ENCODE measurements at places on chromosomes 7 and 10. TPM values are rescaled to one million over a fixed set of nuclear protein-coding genes. Genes with fewer than 3 reads are reported as not detected.

DNA sequence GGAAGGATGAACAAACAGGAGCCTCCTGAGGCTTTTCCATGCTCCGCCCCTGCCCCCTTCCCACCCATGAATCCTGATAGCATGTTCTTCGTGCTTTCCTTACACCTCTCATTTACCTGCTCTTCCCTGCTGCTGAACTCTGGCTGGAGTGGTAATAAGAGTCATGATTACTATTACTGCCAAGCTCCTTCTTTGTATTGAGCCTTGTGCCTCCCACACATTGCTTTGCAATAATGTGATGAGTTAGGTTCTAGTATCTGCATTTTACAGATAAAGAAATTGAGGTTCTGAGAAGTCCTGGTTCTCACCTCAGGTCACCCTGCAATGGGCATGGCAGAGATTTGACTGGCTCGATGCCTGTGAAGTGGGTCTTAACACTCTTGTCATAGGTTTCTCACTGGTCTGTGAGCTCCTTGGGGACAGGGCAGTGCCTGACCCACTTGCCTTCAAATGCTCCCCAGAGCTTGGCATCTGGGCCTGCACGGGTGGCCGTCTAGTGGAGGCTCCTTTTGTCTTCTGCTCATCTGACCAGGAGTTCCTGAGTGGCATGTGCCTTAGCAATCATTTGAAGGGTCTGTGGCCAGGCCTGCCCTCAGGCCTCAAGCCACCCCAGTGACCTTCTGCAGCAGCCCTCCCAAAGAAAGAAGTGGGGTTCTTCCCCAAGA is 309.2 kb upstream of the ZMIZ1 start:
- DNase-seq: no peak

- DNase-seq: no peak
Measured at GRCh38 chr7:55439627-55440026, 74.5 kb downstream of the LANCL2 start.

DNA sequence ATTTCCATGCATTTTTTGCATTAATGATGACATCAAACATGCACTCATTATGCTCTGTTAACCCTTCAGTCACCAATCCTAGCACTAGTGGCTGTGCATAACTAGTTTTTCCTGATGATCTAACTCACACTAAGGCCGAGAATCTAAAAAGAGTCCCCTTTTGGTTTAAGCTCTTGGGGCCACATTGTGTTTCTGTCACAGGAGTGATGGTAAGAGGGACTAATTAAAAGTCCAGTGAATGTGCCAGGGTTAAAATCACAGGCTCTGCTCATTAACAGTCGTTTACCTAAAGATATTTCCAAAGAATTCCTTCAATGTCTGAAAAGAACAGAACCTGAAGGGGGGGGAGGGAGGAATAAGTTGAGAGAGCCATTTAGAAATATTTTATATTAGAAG is 359.0 kb upstream of the ANKRD30A start:
- DNase-seq: no peak

DNA sequence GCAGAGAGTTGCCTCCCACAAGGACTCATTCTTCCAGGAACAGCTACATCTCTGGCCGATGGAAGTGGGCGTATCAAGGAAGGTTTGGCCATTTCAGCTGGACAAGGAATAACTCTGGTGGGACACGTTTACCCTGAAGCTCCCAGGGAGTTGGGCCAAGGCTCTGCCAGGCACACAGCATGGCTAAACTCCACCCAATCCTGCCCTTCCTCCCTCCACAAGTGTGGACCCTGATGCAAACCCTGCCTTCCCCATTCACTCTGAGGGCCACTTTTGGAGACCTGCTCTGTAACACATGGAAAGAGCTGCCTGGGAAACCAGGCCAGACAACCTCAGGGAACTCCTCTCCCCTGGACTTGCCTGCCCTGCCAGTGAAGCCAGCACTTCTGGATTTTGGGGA is 407.8 kb upstream of the FOXK1 start:
- DNase-seq: no peak

DNA sequence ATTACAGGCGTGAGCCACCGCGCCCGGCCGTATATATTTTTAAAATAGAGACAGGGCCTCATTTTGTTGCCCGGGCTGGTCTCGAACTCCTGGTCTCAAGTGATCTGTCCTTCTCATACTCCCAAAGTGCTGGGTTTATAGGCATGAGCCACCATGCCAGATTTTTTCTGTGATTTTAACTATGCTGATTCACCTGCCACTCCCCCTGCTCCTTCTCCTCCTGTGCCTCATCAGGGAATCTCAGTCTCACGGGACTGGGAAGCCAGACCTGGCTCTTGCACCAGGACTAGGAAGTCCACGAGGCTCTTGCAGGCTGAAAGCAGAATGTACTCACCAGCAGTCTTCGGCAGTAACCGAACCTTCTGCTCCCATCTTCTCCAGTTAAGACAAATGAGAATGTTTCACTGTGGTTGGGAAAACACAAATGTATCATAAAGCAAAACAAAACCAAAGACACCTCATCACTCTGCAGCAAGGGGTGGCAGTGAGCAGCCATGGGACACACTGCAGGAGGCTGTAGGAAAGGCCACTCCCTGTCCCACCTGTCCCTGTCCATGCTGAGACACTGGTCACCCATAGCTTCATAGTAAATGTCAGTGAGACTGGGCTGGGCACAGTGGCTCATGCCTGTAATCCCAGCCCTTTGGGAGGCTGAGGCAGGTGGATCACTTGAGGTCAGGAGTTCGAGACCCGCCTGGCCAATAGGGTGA is 78.7 kb upstream of the MKRN1 start:
- no peak for DNase-seq

- no peak for DNase-seq
Measured at GRCh38 chr7:2505401-2505800, 14.2 kb upstream of the LFNG start.

GRCh38 chr7:84812021-84812420 is 374.8 kb downstream of the SEMA3D start:
- DNase-seq: no peak

- no peak for DNase-seq
Measured at GRCh38 chr7:17685141-17685540, 255.2 kb downstream of the SNX13 start.

- DNase-seq: no peak
Measured at GRCh38 chr10:4217187-4217586, 432.2 kb upstream of the KLF6 start.

DNA sequence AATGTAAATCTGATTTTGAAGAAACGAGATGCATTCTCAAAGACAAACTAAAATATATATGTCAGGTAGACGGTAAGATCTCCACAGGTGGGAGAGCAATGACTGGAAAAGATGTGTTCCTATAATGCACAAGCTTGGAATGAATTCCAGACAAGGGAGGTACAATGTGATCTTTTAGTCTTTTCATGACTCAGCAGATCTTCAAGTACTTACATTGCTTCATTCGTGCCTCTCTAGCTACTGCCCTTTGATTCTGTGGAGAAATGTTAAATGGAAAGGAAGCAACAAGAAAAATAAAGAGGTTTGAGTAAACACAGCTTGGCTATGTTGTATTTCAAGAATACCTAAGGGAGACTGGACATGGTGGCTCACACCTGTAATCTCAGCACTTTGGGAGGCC is 106.6 kb downstream of the GAD2 start:
- DNase-seq: no peak

DNA sequence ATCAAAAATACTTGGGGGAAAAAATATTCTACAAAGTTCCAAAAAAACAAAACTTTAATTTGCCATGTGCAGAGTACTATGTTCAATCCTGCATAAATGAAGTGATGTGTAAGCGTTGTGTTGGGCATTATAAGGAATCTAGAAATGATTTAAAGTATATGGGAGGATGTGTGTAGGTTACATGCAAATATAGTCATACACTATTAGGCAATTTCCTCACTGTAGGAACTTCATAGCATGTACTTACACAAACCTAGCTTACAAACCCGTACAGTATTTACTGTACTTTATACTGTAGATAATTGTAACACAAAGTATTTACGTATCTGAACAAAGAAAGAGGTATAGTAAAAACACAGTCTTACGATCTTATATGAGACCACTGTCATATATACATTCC is 72.3 kb downstream of the NRBF2 start:
- no peak for DNase-seq

DNA sequence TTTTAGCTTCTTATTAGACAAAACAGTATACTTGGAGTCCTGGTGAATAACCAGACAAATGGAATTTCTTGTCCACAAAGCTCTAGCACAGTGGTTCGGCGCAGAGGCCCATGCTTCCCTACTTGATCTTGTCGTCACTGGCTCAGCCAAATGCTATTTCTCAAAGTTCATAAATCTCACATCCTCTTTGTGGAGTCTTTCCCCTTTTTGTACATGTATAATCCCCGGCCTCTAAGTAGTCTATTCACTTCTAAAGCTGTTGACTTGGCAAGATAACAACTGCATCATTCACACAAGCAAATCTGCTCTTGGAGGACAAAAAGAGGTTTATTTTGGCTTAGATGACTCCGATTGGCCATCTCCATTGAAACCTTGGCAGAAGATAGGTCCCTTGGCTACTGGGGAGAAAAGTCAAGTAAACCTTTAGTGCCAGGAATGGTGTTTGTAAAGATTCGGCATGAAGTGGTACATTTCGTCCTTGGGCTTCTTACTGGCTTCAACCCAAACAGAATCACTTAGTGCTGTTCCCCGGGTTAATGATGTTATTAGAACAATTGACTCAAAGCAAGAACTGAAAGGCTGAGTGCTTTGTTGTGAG is 5.1 kb upstream of the AKR1E2 start:
- no peak for DNase-seq

DNA sequence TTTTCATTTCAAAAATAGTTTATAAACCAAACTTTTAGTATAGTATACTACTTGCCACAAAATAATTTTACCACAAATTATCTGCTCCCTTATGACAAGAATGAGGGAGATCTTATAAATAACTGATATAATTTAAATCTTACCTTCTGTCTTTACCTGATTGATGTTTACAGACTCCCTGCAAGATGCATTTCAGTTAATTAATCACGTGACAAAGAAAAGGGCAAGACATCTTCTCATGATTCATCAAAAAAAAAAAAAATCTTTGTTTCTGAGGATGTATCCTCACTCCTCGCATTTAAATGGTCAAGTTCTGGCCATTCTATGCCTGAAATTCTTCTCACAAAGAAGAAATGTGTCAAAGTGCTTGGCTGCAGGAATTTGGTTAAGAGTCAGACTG is 2.3 kb upstream of the TFEC start:
- DNase-seq: no peak

GRCh38 chr10:21488957-21489446 is 36.5 kb downstream of the SKIDA1 start:
- no peak for DNase-seq

GRCh38 chr10:122265896-122266295 is 5.2 kb upstream of the BTBD16 start:
- DNase-seq: no peak

- no peak for DNase-seq
Measured at GRCh38 chr7:106092204-106092603, 19.9 kb downstream of the SYPL1 start.

DNA sequence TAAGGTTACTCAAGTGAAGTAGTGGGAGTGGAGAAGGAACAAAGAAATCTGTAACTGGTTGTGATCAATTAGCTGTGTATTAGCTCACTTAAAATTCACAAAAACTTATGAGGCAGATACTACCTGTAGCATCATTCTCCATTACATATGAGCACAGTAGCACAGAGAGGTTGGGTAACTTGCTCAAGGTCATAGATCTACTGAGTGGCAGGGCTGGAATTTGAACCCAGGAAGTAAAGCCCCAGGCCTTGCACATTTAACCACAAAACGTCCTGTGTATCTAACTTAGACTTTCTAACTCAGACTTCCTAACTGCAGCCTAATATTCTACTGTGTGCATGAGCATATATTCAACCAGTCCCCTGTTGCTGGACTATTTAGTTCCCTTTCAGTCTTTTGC is 5.6 kb upstream of the SLF2 start:
- no peak for DNase-seq

- no peak for DNase-seq
Measured at GRCh38 chr7:44787041-44787440, 9.4 kb upstream of the PPIA start.

DNA sequence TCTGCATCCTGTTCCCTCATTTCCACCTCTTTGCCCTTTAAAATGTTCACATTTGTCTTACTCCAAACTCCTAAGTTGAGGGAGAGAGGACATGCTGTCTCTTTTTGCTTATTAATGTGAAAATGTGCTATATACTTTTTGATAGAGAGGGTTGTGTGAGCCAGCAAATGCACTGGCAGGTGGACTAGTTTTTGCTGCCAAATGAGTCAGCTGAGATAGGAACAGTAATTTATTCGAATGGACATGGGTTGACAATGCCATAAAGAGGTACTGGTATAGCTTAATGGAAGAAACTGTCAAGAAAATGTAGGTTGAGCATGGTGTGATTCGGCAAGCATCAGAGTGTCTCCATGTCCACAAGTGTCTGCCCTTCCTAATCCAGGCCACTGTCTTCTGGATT is 9.2 kb upstream of the TRUB1 start:
- no peak for DNase-seq

DNA sequence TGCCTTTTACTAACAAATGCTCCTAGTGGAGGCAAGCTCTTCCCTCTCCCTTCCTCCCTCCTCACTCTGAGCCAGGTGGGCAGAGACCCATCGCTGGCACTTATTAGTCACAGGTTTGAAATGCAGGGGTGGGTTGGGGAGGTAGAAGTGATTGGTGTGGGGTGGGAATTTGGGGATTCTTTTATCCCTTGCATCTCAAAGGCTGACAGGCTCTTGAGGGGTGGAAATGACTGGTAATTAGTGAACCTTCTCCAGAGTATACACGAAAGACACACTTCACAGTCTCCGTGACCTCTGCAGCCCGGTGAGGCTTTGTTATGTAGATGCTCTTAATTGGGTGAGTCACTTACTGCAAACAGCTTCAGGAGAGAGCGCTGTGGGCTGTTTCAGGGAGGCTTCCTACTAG is 13.9 kb upstream of the LRMDA start:
- no peak for DNase-seq

- no peak for DNase-seq
Measured at GRCh38 chr7:25295387-25295786, 67.1 kb upstream of the NPVF start.

AFAP1L2 gene
- total RNA-seq: 144 TPM

IFIT5 gene
- total RNA-seq: 17.4 TPM

UNCX gene
- total RNA-seq: not detected

SFTPA1 gene
- 6.3 TPM for total RNA-seq

OPN4 gene
- 0.18 TPM for total RNA-seq

HOXA10 gene
- total RNA-seq: 11.2 TPM

SLC13A1 gene
- total RNA-seq: not detected

SKIDA1 gene
- total RNA-seq: 3.1 TPM

SEC61A2 gene
- total RNA-seq: 18.3 TPM

HOXA9 gene
- total RNA-seq: 7.1 TPM

SLC29A4 gene
- total RNA-seq: 8.8 TPM

SEMA3A gene
- 15.1 TPM for total RNA-seq

SLC26A5 gene
- total RNA-seq: 0.71 TPM

CRHR2 gene
- 1.1 TPM for total RNA-seq

All from sciatic nerve (tissue), 2 donors.